ENCODE measurements at places on chromosomes 6 and 20. TPM values are rescaled to one million over a fixed set of nuclear protein-coding genes. Genes with fewer than 3 reads are reported as not detected.

- no peak for DNase-seq
Measured at GRCh38 chr6:11722805-11723631, 55.6 kb downstream of the ADTRP start.

GRCh38 chr6:141705431-141705830, 427.3 kb upstream of the GJE1 start:
- no peak for DNase-seq

DNA sequence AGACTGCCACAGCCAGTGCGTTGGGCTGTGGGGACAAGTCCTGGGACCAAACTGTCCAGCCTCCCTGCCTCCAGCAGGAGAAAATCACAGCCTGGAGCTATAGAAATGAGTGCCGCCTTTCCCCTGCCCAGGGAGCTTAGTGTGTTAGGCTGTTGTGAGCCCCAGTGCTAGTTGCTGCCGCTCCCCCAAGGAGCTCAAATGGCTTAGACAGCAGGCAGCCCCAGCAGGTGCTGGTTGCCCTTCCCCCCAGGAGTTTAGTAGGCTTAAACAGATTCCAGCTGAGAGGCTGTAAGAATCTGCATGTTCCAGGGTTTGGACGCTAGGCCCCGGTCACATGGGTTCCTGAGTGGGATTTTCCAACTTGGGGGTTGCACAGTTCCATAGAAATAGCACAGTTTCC, 27.2 kb upstream of the HMGN3 start:
- no peak for DNase-seq

GRCh38 chr6:108920751-108921150, 72.5 kb downstream of the ARMC2 start:
- DNase-seq: no peak

GRCh38 chr6:139325125-139325524, 33.3 kb upstream of the TXLNB start:
- no peak for DNase-seq

DNA sequence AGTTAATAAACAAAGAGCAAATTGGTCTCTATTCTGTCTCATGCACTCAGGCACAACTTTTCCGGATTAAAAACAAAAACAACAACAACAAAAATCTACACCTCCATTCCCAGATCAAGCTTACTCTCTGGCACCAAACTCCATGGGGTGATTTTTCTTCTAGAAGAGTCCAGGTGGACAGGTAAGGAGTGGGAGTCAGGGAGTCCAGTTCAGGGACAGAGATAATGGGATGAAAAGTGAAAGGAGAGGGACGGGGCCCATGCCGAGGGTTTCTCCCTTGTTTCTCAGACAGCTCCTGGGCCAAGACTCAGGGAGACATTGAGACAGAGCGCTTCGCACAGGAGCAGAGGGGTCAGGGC, 437 bp upstream of the HLA-A start:
- DNase-seq: no peak

DNA sequence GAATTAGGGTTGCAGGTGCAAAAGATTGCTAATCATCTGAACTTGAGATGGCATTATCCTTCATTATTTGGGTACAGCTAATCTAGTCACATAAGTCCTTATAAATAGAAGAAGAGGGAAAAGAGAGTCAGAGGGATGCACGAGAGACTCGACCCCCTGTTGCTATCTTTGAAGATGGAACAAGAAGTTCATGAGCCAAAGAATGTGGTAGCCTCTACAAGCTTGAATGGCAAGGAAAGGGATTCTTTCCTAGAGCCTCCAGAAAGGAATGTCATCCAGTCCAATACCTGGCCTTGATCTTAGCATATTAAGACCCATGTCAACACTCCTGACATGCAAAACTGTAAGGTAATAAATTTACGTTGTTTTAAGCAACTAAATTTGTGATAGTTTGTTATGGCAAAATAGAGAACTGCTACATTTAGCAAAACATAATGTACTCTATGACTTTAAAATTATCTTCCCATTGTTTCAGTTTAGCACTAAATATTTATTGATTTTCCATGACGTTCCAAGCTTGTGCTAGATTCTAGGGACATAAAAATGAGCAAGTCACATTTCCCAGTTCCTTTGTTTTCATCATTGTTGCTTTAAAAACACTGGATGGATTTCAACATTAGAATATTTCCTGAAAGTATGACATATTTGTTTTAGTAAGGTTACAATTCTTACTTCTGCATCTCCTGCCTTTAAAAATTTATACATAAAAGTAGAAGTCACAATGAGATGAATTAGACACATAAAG, 12.7 kb downstream of the MANEA start:
- DNase-seq: no peak

DNA sequence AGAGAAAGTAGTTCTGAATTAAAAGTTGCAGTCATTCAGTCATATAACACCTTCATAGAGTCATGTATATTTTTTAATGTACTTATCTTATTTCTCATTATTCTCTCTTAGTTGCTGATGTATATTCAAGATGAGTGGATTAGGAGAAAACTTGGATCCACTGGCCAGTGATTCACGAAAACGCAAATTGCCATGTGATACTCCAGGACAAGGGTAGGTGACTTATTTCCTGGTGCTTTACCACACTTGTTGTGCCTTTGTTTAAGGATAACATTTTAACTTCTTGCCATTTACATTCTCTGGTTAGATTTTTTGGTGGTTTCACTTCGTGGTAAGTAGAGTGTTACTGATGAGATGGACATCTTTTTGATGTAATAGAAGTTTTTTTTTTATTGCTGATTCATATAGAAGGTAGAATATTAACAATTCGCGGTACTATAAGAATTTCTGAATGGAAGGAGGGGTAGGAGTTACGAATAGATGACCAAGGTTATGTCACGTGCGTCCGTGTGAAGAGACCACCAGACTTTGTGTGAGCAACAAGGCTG, 120.5 kb downstream of the NCOA3 start:
- no peak for DNase-seq

DNA sequence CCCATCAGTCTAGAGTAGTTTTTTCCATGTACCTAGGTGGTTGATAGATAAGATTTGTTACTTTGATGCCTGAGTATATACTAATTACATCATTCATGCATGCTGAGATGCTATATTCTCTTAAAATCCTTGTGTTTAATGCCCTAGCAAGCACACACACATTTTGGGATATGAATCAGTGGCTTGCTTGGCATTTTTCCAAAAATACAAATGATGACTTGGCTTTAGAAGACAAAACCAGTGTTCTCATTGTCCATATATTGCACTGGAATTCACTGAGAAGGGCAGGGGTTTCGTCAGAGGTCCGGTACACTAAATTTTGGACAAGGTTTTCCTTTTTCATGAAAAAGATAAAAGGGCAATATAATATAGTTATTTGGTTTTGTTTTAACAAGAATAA, 24.9 kb downstream of the GTPBP2 start:
- no peak for DNase-seq

DNA sequence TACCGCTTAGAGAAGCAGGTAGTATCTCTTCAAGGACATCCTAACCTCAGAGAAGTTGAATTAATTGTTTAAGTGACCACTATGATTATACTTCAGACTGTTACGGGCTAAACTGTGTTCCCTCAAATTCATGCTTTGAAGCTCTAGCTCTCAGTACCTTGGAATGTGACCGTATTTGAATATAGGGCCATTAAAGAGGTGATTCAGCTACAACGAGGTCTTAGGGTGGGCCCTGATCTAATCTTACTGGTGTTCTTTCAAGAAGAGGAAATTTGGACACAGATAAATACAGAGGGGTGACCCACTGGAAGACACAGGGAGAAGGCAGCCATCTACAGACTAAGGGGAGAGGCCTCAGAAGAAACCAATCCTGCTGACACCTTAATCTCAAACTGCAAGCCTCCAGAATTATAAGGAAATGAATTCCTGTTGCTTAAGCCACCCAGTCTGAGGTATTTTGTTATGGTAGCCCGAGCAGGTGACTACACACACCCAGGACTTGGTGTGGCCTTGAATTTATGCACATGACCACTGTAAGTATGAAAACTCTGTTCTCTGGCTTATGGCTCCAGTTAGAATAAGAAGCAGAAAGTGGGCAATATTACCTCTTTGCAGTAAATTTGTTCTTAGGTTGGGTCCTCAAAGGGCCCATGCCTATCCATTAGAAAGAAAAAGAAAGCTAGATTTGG, 249.1 kb downstream of the DHX35 start:
- DNase-seq: no peak

DNA sequence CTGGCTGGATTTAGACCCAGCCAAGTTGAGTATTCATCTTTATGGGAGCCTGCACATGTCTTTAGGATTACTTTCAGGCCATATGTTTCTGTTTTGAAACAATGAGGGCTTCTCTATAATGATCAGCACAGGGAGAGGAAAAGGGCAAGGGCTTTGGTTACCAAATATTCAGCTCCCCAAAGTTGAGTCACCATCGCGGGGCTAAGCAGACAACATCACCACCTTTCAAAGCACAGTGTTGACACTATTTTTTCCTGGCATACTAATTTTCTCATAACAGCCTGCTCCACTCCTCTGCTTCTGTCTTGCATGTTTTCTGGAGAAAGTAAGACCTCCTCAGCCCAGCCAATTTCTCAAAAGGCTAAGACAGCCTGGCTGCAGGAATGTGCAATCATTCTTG, 4.9 kb downstream of the SCML4 start:
- DNase-seq: no peak

- DNase-seq: no peak
Measured at GRCh38 chr6:123636782-123637181, at the start of gene TRDN. Gene TRDN (minus strand): TSS chr6:123636950. CDS start chr6:123636775, 175 bp downstream.

DNA sequence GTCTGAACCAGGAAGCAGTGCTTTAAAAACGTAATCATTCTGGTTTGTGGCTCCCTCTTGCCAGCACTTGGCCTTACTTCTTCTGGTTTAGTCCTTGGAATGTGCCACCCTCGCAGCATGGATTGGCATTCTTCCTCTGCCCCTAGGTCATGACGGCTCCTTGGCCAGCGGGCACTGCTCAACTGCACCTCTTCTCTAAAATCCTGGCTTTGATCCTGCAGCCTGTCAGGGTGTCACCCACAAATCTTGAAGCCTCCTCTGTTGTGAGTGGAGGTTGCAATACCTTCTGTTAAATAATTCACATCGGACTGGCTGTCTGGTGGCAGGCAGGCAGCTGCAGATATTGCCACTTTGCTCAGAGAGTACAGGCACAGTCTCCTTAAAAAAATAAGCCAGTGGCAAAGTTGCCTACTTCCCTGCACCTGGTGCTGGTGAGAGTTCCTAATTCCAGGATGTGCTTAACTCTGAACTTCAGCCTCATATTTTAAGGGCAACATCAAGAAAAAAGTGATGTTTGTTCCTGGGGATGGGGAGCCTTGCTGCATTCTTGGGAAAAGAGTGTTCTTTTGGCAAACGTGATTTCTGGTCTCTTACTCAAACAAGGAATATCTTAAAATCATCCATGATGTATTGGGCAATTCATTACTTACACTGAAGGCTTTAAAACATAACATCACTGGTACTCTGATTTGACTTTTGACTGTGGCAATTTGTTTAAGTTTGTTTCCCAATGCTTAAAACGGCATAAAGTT, 179.8 kb downstream of the FOXA2 start:
- DNase-seq: no peak

GRCh38 chr6:161189891-161190290, 84.0 kb downstream of the AGPAT4 start:
- no peak for DNase-seq

GRCh38 chr6:30615219-30615957, 1.7 kb downstream of the PPP1R10 start:
- no peak for DNase-seq

DNA sequence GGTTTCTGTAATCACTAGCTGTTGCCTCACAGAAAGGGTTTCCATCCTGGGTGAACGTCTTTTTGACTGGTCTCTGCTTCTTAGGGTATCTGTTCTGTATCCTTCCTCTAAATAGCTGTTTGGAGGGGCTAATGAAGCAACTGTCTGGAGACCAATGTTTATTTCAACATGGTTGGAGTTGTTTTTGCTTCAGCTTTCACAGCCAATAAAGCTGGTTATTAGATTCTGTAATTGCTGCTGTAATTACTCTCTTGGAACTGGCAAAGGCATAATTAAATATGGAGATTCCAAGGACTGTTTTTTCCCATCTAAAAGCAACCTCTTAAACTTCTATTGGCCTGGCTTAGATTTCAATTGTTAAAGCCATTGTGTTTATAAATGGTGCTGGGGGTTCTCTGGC, 31.9 kb downstream of the CHMP4B start:
- no peak for DNase-seq

- no peak for DNase-seq
Measured at GRCh38 chr20:51500311-51500710, 42.2 kb downstream of the NFATC2 start.

DNA sequence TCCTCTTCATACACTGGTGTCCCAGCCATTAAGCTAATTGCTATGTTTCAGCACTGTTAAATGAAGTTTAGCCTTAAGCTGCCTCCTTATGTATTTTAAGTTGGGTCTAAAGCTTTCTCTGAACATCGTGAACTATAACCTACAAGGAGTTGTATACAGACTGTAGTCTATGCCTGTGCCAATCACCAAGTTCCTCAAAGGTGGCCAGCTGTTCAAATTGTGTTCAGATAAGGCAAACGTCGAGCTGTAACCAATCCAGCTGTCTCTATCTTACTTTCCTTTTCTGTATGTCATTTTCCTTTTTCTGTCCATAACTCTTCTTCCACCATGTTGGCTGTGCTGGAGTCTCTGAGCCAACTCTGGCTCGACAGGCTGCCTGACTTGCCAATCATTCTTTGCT, 199.6 kb downstream of the OGFRL1 start:
- no peak for DNase-seq

GRCh38 chr6:36986704-36987047, 680 bp upstream of the MTCH1 start:
- no peak for DNase-seq

The DLL1 gene
- total RNA-seq: 9.1 TPM

The PCMT1 gene
- 145 TPM for total RNA-seq

The TXLNB gene
- 128 TPM for total RNA-seq

The HSD17B8 gene
- 25.5 TPM for total RNA-seq

The POPDC3 gene
- total RNA-seq: 37.0 TPM

The DDO gene
- total RNA-seq: 17.8 TPM

The EPPIN gene
- not detected for total RNA-seq

The C20orf202 gene
- total RNA-seq: 0.42 TPM

The PTGIS gene
- total RNA-seq: 24.0 TPM

The NNAT gene
- 0.78 TPM for total RNA-seq

The ENPP4 gene
- total RNA-seq: 15.1 TPM

Data from heart right ventricle (tissue), 16 donors.